ENCODE measurements at places on chromosomes 6 and 20. TPM values are rescaled to one million over a fixed set of nuclear protein-coding genes. Genes with fewer than 3 reads are reported as not detected.
A peak's percentile ranks its signal among the peaks of the same experiment; 100 is the strongest.

- no peak for DNase-seq
Observed at GRCh38 chr6:118700531-118700930, 49.1 kb upstream of the CEP85L start.

GRCh38 chr20:60365882-60366281 lies 407.7 kb downstream of the CDH26 start:
- no peak for DNase-seq

DNA sequence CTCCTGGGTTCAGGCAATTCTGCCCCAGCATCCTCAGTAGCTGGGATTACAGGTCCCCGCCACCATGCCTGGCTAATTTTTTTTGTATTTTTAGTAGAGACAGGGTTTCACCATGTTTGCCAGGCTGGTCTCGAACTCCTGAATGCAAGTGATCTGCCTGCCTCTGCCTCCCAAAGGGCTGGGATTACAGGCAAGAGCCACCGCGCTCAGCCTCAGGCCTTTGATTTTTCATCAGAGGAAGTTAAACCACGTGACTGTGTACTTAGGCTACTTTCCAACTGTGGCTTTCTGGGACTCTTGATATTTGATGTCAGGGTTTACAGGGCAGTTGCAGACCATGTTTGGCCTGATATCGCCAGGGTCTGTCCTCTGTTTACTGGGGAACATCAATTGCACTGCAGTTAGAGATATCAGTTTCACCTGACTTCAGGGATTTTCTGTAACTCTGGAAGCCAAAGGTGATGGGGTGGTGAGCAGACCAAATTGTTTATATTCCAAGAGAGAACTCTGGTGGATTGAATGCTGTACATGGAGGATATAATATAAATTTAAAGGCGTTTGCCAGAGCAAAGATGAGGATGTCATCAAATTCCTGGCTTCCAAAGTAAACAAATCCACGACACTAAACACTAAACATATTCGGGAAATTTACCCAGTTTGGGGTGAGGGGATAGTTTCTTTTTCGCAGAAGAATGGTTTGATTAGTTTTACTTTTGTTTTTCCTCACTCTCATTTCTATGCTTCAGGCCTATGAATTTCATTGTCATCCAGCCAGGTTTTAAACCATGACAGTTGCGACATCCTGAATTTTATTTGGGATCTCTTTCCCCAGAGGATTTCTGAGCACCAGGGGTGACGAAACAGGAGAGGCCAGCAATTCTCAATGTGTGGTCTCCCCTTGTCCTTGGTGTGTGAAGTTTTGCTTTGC lies 4.2 kb downstream of the PSMF1 start:
- peak; percentile 29 for DNase-seq

DNA sequence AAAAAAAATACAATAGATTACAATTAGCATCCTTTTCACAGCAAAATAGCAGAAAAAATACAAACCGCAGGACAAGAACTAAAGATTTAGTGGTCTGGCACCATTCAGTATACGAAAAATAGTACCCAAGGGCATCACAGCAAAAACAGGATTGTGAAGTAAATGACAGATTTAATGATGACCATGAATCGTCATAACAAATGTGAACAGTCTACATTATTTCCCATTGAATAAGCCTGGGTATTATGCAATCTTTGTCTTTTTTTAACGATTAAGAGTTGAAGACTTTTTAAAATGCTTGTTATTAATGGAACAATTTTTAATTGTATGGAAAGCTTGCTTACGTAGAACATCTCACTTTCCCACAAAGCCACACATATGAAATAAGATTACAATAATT lies 432.8 kb downstream of the PKHD1 start:
- DNase-seq = no peak

DNA sequence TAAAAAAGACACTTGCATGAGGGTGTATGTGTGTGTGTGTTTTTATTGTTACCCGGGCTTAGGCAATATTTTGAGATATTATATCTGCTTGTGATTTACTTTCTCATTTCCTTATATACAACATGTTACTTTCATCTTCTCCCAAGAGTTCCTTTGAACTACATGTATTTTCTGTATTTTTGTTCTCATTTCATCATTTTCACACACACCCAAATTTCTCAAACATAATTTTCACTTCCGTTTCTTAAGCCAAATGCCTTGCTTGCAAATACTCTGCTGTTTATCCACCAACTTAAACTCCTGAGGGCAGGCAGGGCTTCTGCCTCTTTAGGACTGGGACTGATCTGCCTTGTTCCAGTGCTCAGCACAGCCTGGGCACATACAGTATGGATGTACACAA lies 69.3 kb upstream of the FYN start:
- DNase-seq = no peak

Gene DLK2
- not detected for total RNA-seq

Gene TP53TG5
- not detected for total RNA-seq

Gene REM1
- total RNA-seq = 5.0 TPM

DNA sequence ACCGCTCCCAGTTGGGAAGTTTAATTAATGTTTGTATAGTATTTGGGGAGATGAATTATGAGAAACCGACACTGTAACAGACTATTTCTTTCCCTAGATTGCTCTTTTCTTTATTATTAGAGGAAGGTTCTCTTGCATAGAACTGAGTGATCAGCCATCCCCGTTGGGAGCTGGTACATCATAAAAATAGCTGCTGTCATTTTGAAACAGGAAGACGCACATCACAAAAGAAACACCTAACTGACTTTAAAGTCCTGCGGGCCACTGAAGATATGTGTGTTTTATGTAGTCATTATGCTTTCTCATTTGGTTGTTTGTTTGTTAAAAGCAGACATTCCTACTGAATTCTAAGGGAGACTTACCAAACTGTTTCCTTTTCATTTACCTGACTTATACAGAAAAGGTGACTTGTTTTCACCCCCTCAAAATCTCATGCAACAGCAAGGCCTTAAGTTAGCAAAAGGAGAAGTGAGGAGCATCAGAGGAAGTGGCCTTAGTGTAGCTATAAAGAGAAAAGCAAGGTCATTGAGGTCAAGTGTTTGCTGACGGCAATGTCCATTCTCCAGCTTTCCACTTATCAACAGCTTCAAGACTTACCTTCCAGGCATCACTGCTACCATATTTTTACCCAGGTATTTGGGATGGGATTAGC lies 91.0 kb downstream of the PKHD1 start:
- DNase-seq = no peak

DNA sequence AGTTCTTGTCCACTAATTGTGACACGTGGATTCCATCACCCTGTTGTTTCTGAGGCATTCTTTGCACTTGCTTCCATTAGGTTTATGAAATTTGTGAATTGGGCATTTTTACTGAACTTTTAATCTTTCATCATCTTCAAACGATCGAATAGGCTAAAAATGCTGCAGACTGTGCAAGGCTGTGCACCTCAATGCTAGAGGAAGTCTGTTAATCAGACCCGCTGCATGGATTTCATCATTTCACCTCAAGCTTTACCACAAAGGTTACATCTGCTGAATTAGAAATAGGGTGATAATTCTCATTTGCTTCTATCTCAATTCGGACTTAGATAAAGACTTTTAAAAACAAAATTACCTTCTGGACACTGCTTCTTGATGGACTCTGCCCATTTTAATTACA lies 27.8 kb upstream of the F13A1 start:
- no peak for DNase-seq

GRCh38 chr6:41306187-41306854 lies 19.8 kb upstream of the TREM1 start:
- peak; percentile 58 for DNase-seq

GRCh38 chr20:48910347-48910781 lies 11.1 kb upstream of the ARFGEF2 start:
- no peak for DNase-seq

Measured in tibial nerve (tissue), 4 donors.